ENCODE measurements at places on chromosomes 4 and X.

- DNase-seq: no peak
These were observed 23.6 kb upstream of the SPON2 start for GRCh38 chr4:1195891-1196401.

DNA sequence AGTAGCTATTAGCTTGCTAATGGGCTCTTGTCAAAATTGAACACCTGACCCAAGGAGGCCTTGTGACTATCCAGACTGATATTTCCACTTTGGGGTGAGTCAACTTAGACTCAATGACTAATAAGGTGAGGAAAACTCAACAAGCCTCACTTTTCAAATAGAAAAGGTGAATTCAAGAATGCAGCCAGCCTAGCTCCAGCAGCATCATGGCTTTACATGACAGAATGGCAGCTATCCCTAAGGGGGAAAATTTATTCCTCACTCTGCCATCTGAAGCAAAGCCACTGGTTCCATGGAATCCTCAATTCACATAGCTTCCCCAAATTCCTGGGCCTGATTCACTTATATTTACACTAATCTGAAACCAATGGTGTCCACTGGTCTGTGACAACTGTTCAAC, 29.1 kb upstream of the RAB9B start:
- DNase-seq: no peak

DNA sequence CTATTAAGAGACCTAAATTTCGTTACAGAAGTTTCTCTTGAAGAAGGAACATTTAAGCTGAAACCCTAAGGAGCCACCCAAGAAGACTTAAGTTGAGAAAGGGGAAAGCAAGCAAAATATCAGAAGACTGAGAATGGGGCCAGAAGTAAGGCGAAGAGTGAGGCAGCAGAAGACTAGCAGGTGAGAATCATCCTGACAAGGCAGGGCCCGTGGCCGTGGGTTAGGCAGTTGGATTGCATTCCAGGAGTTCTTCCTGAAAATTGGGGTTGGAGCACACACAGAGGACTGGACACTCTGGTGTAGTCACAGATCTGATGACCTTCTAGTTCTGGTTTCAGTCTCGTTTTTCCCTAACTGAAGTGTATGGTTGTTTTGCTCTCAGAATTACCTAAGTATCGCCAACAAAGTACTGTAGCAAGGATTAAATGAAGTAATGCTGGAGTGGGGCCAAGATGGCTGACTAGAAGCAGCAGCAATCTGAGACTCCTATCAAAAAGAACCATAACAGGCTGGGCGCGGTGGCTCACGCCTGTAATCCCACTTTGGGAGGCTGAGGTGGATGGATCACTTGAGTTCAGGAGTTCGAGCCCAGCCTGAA, 94.4 kb upstream of the GUCY1A1 start:
- no peak for DNase-seq

GRCh38 chr4:150722908-150723362, 141.0 kb downstream of the MAB21L2 start:
- peak; percentile 28 for DNase-seq

DNA sequence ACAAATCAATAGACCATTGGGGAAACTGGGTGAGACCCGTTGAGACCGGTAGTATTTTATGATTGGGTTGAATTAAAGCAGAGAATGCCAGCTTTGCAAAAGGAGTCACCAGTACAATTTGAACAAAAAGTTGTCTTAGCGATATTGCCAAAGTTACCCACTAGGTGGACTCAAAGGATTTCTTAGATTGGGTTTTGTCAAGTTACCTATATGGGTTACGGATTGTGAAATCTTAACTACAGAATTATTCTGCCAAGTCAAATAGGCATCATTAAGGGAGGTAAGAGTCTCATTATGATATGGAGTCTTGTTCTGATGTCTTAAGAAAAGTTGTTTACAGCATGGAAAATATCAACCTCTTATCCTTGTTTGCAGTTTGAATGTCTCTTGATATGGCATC, 15.0 kb upstream of the CT47A1 start:
- no peak for DNase-seq

DNA sequence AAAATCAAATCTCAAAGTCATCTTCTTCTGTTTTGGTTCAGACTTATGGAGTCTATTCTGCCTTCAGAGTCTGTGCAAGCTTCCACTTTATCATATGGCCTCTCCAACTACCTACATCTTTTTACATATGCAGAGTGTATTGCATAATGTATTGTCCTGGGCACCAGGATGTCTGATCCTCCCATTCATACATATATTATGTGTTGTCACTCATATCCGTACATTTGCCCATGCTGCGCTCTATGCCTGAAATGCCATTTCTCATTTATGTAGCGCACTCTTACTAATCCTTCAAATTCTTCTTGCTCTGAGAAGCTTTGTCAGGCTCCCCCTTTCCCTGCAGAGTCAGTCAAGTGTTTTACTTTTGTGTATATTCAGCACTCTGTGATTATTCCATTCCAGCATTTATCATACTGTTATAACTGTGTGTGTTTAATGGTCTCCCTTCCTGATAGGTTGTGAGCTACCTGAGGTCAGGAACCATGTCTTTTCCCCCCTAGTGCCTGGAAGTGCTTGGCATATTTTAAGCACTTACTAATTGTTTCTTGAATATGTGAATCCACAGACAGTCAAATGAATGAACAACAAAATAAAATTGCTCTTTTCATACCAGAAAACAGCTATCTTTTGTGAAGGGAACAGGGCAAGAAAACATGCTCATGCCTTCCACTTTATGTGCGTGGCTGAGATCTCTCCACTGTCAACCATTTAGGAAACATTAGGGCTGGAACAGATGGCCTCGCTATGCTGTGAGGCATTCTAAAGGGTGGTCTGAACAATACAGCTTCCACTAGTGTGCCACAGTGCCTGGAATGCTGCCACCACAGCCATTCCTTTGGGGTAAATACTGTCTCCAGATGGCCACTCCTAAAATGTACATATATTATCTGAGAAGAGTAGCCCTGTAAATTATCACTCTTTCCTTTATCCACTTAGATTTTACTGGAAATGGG, 81.8 kb downstream of the GLUD2 start:
- DNase-seq: no peak

DNA sequence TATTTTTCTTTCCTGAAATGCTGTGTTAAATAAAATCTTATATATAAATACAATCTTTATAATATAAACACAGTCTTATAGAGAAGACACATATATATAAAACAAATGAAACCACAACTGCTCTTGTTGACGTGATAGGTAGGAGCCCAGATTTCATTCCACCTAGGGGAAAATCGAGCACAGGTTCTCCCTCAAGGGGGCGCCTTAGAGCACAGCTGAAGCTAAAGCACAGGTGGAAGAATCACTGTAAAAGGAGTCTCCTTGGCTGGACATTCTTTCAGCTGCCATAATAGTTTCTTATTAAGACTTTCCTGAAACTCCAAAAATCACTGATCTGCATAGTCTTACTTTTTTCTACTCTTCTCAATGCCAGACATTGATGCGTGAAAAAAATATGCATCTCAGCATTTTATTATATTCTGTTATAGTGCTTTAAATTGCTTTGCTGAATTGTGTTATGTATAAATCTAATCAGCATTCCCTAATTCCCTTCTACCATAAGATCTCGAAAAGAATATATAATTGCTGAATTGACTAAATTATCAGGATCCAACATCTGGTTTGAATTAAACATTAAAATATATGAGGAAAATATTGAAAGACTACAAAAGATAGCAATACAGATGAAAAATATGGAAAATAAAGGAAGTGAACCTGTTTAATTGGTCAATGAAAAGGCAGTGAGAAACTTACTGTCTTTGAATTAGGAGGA, 25.5 kb upstream of the RXFP1 start:
- DNase-seq: no peak

DNA sequence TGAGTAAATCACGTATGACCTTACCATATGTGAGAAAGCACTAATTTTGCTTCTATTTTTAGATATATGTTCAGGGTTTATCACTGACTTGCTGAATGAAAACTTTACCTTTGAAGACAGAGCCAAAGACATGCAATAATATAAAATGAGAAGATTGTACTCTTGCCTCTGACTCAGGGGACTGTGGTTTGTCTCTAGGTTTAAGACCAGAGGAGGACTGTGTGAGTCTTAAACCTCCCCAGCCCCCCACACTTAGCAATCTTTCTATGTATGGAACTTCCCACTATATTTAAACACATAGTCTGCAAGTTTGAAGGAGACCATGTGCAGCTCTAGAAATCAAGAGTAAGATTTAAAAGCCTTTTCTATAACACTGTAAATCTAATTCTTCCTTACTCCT, 368.7 kb upstream of the FAM241A start:
- DNase-seq: no peak

GRCh38 chrX:150544222-150544787, 24.1 kb upstream of the MTM1 start:
- no peak for DNase-seq

DNA sequence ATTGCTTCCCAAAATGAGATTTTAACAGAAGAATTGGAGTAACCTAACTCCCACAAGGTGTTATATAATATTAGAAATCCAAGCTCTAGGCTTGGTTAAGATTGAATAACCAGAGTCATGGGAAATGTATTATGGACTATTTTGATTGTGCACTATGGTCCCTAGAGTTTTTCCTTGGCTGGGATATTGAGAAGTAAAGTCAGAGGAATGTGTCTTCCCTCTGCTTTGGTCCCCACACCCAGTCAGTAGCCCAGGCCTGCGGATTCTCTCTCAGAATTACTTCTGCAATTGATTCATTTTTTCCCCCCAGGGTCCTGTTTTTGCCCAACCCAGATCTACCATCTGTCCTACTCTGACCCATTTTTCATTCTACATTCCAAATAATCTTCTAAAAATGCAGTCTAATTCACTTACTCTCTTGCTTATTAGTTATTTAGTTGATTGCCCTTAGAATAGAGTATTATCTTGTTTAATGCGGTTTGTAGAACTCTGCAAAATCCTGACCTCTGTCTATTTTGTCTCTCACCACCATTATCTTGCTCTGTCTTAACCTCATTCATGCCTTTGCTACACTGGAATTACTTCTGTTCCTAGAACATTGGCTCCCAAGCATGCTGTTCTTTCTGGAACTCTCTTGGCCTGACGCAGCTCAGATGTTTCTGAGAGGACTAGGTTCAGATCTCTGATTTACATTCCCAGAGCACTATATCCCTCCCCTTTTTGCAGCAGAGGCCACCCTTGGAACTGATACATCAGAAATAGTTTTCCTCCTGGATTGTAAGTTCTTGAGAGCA, 23.6 kb downstream of the GUCY1A1 start:
- DNase-seq: no peak

GRCh38 chr4:118345813-118346212, 7.0 kb downstream of the PRSS12 start:
- DNase-seq: no peak

- no peak for DNase-seq
These were observed 170.3 kb downstream of the EFHC2 start for GRCh38 chrX:44173219-44173618.

DNA sequence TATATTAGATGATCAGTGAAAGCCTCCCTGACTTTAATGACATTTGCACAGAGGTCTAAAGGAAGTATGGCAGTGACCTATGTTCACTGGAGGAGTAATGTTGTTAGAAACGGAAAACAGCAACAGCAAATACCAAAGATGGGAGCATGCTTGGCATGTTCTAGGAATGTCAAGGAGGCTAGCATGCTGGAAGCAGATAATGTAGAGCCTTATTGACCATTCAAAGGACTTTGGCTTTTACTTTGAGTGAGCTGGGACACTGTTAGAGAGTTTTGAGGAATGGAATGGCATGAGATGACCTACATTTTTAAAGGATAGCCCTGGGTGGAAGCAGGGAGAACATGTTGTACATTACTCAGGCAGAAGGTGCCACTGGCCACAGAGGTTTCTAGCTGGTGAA, 6.0 kb downstream of the RPA4 start:
- DNase-seq: no peak

GRCh38 chr4:8343262-8343966, 73.9 kb downstream of the HTRA3 start:
- DNase-seq: no peak

- DNase-seq: no peak
These were observed 704 bp upstream of the SEPSECS start for GRCh38 chr4:25160714-25161592.

Data from smooth muscle cell of the brain vasculature (primary cell).